ENCODE measurements at places on chromosomes 2 and 18.

DNA sequence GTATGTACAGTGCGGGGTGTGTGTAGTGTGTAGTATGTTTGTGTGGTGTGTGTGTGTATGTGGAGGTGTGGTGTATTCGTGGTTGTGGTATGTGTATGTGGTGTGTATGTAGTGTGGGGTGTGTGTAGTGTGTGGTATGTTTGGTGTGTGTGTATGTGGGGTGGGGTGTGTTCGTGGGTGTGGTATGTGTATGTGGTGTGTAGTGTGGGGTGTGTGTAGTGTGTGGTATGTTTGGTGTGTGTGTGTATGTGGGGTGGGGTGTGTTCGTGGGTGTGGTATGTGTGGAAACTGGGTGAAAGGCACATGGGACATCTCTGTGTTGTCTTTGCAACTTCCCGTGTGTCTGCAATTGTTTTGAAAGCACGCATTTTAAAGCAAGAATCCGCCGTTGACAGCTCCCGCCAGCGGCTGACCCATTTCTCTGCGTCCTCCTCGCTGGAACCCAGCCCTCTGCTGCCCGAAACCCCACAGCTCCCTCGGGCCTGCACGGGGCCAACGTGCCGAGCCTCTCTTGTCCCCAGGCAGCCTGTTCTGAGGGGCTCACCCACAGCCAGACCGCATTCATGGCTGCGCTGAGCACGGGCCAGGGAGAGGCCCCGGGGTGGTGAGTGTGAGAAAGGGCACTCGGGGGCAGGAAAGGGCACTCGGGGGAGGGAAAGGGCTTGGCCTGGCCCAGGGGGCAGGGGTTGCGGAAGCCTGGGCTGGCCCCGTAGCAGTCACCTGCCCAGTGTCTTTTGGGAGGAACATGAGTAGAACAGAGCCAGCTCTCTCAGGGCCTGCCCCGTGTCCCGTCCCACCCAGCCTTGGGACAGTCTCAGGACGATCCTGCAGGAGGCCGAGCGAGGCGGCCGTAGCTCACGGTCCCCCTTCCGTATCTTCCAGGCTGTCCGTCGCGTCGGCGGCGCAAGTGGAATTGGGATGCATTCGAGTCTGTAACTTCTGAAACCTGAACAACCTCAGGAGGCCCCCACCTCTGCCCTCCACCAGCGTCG, 61.4 kb downstream of the TWIST2 start:
- no peak for DNase-seq

DNA sequence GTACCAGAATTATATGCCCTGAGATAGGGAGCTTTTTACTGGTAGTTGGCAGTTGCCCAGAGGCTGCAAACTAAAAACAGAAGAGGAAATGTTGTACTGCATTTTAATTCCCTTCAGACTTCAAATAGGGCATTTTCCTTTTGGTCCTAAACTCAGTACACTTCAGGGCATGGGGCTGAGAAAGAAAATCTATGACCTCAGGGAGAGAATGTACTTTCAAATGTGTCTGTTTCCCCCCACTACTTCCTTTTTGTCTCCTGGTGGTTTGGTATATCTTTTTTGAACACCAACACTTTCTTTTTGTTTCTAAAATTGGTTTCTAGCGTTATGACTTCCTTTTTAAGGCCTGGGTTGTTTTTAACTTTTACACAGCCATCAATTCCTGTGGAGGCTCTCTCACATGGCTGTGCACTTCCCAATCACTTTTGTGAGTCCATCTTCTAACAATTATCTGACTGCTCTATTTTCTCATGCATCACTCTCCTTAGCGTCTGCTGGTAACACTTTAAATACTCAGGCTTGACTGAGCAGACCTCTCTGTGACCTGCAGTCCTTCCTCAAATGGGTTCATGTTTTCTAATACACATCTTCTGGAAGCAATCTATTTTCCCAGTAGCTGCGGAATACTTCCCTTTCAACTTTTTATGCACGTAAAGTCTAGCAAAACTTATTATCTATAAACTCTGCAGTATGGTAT, 596.0 kb downstream of the LRP1B start:
- peak; percentile 11 for DNase-seq

GRCh38 chr2:188919824-188920223, 54.3 kb upstream of the COL3A1 start:
- DNase-seq = no peak

- DNase-seq = no peak
Observed at GRCh38 chr2:69582582-69583176, 60.9 kb downstream of the AAK1 start.

DNA sequence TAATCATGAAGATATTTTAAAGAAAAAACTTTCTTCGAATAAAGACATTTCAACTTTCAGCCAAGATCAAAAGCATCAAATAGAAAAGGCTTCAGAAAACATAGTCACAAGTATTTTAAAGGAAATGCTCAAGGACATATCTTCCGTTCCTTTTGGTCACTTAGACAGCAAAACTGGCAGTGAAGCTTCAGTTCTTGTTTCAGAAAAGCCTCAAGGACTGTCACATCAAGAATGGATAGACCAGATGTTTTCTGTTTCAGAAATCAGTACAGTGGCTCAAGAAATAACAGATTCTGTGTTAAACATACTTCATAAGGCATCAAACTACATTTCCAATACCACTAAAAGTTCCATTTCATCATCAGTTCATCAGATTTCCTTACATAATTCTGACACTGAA, 51.8 kb downstream of the FSIP2 start:
- DNase-seq = no peak

GRCh38 chr18:40685219-40685618, 1269.8 kb upstream of the PIK3C3 start:
- DNase-seq = no peak

- DNase-seq = no peak
Observed at GRCh38 chr2:164090533-164090932, 354.7 kb upstream of the FIGN start.

DNA sequence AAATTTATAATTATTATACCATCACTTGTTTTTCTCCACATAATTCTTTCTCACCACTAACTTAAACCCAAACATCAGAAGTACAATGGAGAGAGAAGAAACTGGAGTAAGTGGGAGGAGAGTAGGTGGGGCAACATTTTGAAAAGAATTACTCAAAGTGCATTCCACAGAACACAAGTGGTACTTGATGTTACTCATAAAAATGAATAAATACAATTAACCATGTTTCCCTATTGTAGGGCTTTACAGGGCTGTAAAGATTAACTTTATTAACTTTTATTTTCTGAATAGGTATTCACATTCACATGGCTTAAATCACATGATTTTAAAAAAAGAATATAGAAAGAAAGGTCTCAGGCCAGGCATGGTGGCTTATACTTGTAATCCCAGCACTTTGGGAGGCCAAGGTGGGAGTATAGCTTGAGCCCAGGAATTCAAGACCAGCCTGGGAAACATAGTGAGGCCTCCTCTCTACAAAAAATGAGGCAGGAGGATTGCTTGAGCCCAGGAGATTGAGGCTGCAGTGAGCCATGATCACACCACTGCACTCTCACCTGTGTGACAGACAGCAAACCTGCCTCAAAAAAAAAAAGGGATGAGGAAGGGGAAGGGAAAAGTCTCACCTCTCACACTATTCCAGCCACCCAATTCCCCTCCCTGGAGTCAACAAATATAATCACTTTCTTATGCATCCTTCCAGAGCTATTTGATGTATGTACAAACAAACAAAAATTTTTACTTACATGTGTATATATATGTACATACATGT, 47.1 kb downstream of the KCNG3 start:
- no peak for DNase-seq

DNA sequence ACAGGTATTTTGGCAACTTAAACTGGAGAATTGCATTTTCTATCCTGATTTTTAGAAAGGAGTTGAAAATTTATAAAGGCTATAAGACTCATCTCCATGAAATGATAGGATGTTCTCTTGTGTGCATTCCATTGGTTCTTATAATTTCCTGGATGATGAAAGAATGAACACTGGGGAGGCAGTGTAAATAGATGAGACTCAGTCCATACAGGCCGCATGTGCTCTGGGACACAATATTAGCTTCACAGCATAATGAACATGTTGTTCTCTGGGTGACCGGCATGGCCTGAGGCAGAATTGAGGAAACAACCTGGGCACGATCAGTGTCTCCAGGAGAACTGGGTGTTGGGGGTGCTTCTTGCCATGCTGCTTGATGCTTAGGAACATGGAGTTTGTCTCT, 38.8 kb downstream of the AOX1 start:
- DNase-seq = no peak

Data from GM20000 (cell line).